HuH-7.5 (cell line): ENCODE measurements at places on chromosomes 12 and 14.

DNA sequence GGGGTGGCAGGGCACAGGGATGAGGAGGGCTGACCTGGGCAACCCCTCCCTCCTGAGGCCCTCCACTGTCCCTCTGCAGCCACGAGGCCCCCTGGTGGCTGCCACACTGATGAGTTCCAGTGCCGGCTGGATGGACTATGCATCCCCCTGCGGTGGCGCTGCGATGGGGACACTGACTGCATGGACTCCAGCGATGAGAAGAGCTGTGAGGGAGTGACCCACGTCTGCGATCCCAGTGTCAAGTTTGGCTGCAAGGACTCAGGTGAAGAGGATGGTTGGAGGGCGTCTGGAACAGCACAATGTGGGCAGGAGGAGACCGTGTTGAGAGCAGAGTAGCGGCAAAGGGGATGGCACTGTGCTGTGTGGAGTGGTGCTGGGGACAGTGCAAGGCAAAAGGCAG lies 25.7 kb upstream of the LRP1-AS start:
- DNase-seq: peak; percentile 87

- DNase-seq: no peak
Observed at GRCh38 chr14:53032161-53032803, 81.4 kb upstream of the FERMT2 start.

DNA sequence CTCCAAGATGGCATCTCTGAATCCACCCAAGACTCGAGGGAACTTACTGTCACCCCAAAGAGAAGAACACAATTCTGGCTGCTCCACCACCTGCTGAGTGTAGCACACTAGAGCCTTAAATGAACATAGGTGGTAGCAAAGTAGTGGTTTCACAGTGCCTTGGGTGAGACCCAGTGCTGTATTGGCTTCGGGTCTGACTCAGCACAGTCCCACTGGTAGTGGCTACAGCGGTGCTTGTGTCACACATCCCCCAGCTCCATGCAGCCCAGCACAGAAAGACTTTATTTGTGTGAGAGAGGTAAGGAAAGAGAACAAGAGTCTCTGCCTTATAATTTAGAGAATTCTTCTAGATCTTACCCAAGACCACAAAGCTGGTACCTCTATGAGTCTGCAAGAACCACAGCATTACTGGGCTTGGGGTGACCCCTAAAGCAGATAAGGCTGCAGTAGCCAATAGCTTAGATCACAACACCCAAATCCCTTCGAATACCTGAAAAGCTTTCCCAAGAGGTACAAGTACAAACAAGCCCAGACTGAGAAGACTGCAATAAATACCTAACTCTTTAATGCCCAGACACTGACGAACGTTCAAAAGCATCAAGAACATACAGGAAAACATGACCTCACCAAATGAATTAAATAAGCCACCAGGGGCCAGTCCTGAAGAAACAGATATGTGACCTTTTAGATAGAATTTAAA lies 83.3 kb upstream of the SLC38A4 start:
- DNase-seq: no peak

DNA sequence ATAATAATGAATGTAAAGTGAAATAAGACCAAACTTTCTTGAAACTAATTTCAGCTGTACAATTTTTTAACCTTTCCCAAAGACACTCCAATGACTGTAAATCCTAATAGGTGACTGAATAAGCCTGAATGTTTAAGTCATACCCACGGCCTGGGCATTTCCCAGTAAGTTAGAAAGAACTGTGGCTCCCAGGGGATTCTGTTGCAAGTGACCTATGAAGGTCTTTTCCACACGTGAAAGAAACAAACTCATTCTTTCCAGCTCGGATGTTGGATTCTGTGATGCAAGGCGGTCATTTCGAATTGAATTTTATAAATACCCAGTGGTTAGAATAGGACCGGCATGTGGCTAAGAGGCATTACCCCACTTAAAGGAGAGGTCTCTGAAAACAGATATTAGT lies 1134.4 kb downstream of the GALC start:
- no peak for DNase-seq

DNA sequence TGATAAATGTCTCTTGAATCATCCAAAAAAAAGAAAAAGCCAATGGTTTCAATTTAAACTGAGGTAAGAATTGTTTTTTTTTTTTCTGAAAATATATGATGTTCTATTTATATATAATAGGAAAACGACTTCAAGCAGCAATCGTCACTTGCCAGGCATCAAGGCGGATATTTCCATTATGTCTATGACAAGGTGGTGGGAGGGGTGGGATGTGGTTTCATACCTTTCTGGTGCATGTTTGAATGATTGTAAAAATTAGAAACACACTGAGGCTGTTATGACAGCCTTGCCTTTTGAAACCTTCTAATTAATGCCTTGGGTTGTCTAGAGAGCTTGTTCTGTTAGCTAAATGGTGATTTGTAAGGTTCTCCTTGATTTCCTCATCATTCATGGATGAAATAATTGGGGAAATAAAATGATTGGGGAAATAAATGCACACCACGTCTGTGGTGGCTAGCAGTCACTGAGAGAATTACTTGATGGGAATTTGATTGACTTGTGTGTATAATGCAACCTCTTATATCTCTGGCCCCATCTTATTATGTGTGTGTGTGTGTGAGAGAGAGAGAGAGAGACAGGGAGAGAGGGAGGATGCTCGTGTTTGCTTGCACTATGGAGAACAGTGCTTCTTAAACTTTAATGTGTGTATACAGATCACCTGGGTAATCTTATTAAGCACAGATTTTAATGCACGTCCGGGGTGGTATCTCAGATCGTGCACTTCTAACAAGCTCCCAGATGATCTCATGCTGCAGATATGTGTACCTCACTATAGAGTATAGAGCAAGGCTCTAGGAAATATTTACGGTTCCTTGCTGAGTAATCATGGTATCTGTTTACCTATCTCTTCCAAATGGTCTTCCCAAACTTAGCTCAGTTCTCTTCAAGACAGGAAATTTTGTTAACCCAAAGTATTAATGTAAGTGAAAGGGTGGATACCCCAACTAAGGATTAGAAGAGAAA lies 502.6 kb downstream of the DIO2 start:
- DNase-seq: no peak

GRCh38 chr14:76719666-76720065 lies 41.6 kb upstream of the VASH1 start:
- no peak for DNase-seq

DNA sequence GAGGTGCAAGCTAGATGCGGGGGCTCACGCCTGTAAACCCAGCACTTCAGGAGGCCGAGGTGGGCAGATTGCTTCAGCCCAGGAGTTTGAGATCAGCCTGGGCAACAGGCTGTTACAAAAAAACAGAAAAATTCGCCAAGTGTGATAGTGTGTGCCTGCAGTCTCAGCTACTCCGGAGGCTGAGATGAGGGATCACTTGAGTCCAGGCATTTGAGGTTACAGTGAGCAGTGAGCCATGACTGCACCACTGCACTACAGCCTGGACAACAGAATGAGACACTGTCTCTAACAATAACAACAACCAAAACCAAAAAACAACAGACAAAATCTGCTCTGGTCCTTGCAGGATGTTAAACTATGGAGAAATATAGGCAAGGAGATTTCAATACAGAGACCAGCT lies 13.9 kb downstream of the BTBD7 start:
- DNase-seq: no peak

DNA sequence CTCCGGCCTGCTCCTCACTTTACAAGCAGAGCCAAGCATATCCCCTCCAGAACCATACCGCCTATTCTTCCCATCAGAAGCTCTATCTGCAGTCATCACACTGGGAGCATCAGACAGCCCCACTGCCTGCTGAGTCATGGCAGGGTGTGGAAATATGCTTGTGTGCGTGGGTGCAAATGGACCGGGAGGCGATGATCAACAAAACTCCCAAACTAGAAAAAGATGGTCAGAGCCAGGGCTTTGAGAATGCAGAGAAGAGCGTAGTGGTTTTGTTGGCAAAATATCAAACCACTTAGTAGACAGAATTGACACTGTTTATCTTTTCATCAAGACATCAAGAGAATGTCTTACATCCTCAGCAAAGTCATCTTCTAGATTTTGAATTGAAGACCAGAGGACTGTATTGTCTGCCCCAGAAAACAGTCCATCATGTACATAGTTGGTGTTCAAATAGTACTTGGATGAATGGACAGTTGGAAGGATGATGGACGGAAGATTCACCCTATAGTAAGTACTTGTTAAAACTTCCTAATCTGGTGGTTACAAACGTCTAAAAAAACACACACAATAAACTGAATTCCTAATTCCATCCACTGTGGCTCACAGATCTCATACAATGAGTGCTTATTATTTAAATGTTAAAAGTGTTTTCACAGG lies 54.9 kb downstream of the VWF start:
- no peak for DNase-seq

- no peak for DNase-seq
Observed at GRCh38 chr14:87409393-87409792, 583.6 kb downstream of the GALC start.

GRCh38 chr12:87667378-87667777 lies 361.8 kb downstream of the C12orf50 start:
- DNase-seq: no peak

GRCh38 chr14:21023174-21023573 lies 1.7 kb downstream of the NDRG2 start:
- no peak for DNase-seq

DNA sequence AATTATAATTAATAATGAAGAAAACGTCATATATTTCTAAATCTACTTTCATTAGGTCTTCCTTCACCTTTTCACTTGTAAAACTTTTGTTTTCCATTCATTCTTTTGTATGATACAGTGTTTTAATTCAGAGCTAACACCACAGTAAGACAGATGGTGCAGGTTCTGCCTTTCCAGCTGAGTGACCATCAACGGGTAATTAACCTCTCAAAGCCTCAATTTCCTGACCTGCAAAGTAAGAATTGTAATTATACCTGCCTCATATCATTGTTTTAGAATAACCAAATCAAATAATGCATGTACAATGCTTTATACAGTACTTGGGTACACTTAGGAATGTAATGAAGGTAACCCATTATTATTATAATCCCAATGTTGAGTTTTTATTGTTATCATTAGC lies 157.6 kb downstream of the FOXA1 start:
- DNase-seq: no peak

DNA sequence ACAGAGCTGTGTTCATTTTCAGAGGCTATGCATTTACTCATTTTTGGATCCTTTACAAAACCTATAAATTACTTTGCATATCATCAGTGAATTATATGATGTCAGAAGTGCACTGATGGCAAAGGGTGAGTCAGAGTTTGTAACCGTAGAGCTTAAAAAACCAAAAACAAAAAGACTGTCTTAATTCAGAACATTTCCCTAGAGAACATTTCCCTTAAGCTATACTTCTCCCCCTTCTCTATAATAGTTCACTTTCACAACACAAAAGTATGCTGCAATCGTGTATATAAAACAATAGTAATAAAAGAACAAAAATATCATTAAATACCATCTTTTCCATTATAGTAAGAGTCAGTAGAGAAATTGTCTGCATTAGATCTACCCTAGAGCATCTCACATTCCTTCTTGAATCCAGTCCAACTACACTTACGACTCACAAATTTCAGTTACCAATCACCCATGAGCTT lies 934.9 kb downstream of the LRFN5 start:
- no peak for DNase-seq

GRCh38 chr14:100271247-100271939 lies 32.4 kb downstream of the YY1 start:
- DNase-seq: no peak

GRCh38 chr12:20800160-20800559 lies 10.3 kb upstream of the SLCO1B3 start:
- no peak for DNase-seq

GRCh38 chr14:59208224-59208814 lies 19.9 kb downstream of the DAAM1 start:
- DNase-seq: no peak

GRCh38 chr12:77040231-77040630 lies 25.1 kb downstream of the E2F7 start:
- no peak for DNase-seq

- DNase-seq: no peak
Observed at GRCh38 chr14:22474730-22475351, 114.2 kb downstream of the DAD1 start.

DNA sequence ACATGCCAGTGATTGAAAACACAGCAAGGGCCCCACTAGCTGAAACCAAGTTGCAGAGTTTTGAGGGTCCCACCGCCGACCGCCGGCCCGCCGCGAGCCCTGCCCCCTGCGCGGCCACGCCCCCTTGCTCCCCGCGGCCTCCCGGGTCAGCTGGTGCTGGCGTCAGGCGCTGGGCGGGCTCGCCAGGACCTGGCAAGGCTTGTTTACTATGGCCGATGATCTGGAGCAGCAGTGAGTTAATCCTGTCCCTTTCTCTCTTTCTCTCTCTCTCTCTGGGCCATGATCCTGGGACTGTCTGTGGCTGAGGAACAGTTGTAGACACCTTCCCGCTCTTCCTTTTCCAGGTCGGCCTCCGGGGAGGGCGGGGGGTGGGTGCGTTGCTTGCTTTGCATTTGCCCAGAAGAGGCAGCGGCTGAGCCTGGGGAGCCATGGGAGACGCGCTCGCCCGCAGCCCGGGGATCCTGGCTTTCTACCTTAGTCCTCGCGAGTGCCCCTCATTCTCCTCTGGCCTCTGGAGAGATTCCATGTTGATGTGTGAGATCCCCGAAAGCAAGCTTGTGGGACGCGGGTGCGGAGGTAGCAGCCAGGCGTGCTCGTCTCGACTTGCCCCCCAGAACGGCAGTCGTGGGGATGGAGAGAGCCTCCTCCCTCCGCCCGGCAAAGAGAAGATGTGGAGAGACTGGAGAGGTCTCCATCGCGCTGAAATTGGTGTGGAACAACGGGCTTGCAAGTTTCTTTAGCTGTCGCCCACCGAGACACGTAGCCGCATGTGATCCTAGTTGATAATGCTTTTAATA lies at the start of gene ABHD4:
ABHD4 (plus strand) TSS at position 202 of the 797 bp plus-strand sequence; CDS start at position 209, 7 bp downstream.
- DNase-seq: peak; percentile 66

- no peak for DNase-seq
Observed at GRCh38 chr14:101788016-101788635, 26.6 kb downstream of the PPP2R5C start.

DNA sequence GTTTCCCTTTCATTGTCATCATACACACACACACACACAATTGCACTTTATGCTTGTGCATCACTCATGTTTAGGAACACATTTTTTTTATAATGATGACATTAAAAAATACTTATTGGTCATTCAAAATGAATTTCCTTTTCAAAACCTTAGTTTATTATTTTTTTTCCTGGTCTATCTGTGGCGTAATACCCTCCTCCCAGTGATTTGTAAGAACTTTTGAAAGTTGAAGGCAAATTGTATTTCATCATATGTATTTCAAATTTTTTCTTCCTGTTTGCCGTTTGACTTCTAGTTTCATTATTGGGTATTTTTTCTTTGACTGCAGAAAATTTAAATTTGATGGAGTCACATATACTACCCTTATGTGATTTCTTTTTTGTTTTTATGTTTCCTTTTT lies 2.5 kb upstream of the LRRK2 start:
- no peak for DNase-seq

DNA sequence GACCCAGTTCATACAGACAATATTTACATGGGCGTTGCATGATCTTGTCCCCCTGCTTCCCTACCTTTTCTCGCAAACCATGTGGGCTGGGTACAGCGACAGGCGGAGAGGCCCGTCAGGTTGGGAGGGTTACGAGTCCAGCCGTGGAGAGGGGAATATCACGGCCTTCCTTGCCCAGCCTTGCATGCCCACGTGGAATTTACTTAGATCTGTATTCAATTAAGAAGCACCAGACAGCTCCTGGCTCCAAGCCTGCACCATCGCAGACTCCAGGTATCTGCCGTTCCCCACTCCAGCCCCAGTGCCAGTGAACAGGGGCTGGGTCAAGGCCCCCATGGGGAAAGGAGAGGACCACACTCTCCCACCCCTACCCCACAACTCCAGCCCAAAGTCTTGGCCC lies 29.8 kb downstream of the BCL11B start:
- no peak for DNase-seq
